ENCODE measurements at places on chromosomes 11 and 22.

DNA sequence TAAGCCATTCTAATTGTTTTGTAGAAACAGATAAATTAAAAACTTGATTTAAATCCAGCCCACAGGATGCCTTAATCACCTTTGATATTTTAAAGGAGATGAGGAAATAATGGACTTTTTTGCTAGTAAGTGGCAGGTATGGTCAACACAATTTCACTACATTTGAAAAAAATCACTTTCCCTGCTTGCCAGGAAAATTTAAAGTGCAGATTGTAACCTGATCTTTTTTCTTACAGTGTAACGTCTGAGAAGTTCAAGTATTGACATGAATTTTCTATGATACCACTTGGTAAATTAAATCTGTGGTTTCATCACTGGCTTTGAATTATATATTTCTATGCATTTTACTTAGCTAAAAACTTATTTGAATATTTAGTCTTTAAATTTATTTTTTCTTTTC lies 65.3 kb downstream of the ARHGEF12 start:
- no peak for DNase-seq

GRCh38 chr22:46036558-46037408 lies 59.8 kb upstream of the WNT7B start:
- DNase-seq, result peak; percentile 69

DNA sequence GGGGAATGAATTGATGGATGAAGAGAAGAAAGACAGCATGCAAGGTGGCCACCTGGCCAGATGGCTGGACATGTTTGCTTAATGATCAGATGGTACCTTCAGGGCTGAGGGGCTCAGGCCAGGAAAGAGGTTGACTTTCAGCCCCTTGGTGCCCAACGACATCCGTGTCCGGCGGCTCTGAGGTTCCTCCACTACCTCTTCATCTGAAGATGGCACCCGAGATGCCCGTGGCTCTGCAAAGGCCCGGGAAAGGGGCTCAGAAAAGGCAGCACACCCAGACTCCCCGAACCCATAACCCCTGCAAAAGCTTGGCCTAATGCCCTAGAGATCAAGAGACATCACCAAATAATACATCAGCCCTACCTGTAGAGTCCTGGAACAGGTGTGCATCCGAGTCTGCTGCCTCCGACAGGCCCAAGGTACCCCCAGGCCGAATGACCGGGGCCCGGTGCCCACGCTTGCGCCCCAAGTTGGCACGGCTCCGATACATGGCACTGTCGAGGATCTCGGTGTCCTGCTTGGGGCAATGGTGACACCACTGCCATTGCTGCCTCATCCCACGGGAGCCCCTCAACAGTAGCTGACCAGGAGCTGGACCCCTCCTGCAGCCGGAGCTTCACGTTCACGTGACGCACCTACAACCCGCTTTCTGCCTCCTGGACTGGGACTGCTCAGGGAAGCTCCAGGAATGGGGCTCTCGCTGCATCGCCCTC lies 22.9 kb downstream of the TNKS1BP1 start:
- DNase-seq, result no peak

- no peak for DNase-seq
Observed at GRCh38 chr11:65556470-65557279, 1.5 kb downstream of the LTBP3 start.

GRCh38 chr11:61890529-61891330 lies 615 bp downstream of the FADS3 start:
- peak; percentile 32 for DNase-seq

DNA sequence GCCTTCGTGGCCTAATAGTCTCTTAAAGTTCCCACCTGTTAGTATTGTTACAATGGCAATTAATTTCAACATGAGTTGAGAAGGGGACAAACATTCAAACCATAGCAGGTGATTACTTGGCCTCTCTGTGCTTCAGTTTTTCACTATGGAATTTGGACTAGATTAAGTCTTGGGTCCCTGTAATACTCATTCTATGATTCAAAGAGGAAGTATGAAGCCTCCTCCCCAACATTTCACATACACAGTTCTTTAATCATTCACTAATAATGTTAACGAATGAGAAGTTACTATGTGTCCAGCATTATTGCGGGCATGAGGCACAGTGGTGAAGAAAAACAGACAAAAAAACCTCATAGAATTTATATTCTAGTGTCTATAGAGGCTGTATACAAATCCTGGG lies 19.9 kb upstream of the USP47 start:
- no peak for DNase-seq

GRCh38 chr22:36337365-36338130 lies 50.2 kb downstream of the MYH9 start:
- DNase-seq, result no peak

- DNase-seq, result no peak
Observed at GRCh38 chr11:86639137-86639536, 33.3 kb downstream of the ME3 start.

- no peak for DNase-seq
Observed at GRCh38 chr11:7480113-7480512, 5.2 kb upstream of the OLFML1 start.

DNA sequence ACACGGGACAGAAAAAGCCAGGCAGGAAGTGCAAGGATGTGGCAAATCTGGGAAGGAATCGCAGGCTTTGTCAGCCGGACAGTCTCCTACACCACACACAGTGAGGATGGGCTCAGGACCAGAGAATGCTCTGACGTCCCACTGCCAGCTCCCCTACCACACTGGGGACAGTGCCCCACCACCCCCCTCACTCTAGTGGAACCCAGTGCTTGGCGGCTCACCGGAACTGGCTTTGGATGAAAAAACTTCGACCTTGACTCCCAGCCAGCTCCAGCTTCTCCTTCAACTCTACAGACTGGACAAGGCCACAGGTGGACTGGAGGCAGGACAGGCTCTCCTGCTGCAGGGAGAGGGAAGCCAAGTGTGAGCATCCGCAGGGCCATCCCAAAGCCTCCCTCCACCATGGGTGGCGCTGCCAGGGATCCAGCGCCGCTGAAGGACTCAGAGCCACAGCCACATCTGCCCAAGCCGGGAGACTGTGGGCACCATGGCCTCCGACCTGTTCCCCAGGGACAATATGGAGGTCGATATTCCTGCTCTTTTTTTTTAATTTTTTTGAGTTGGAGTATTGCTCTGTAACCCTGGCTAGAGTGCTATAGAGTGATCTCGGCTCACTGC lies 24.0 kb downstream of the SERHL2 start:
- DNase-seq, result no peak

DNA sequence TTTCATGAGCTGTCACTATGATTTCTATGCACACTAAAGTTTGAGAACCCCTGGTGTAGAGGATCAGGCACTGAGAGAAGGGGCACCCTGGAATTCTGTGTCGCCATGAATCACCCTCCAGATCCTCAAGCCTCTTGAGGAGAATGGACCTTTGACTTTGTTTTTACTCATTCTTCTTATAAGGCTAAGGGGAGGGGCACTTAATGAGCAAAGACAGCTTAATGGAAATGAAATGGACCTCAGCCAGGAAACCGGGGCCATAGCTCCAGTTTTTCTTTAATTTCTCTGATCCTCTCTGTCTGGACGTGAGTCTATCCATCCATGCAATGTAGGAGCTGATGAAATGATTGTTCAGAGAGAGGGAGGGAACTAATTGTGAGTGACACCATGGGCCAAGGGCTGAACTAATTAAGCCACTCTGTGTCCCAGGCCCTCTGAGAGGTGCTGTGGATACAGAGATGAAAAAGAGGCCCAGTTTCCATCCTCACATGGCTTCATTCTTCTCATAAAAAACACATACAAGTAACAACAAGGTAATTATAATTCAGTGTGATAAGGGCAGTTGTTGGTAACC lies 32.8 kb downstream of the OR2AT4 start:
- no peak for DNase-seq

DNA sequence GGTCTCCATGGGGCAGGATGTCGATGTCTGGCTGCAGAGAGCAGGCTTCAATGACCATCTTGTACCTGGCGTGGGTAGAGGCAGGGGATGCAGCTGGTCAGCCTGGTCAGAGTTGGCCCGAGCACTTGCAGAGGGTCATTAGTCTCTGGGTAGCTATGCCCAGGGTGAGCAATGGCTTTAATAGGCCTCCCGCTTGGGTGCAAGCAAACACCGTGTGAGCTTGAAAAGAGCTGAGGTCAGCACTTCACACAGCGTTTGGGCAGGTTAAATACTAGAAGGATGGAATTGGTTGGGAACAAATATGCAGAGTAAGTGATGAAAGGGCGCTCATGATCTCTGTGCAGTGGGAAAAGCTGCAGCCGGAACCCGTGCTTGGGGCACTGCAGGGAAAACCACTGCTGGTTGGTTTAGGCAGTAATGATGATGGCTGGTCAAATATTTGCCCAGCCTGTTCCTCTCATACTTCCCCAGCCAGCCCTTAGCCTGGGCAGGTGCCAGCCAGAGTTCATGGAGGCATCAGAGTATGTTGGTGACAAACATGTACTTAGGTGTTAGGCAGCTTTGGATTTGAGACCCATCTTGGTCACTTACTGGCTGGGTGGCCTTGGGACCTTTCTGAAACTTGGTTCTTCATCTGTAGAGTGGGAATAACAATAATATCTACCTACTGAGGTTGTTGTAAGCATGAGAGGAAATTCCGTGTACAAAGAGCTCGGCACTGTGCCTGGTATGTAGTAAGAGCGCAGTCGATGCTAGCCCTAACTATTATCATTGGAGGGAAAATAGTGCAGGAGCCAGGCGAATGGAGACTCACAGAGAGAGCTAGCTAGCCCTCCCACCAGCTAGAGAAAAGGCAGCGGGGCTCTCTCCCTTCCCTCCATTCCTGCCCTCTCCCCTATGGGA lies 25.2 kb upstream of the KCNJ11 start:
- no peak for DNase-seq

DNA sequence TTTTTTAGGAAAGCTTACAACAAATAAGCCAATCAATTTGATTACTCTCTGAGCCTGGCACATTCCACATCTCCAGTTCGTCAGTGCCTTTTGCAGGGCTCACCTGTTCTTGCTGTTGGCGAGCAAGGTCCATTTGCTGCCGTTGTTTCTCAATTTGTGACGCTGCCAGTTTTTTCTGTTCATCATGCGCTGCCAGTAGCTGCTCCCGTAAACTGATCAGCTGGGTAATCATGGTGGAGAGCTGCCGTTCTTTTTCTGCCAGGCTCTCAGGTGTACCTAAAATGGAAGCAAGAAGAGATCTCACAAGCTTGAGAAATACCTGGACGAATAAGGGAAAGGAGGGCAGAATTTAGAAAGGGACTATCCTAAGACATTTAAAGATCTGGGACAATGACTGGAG lies 169.7 kb downstream of the SOX6 start:
- no peak for DNase-seq

- DNase-seq, result no peak
Observed at GRCh38 chr22:40329466-40329865, 16.8 kb upstream of the ADSL start.

DNA sequence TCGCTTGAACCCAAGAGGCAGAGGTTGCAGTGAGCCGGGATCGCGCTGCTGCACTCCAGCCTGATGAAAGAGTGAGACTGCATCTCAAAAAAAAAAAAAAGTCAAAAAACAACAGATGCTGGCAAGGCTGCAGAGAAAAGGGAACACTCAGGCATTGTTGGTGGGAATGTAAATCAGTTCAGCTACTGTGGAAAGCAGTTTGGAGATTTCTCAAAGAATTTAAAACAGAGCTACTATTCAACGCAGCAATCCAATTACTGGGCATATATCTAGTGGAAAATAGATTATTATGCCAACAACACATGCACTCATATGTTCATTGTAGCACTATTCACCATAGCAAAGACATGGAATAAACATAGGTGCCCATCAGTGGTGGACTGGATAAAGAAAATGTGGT lies 89.7 kb downstream of the EFCAB6 start:
- DNase-seq, result no peak

GRCh38 chr11:131924457-131925201 lies 554.2 kb downstream of the NTM start:
- DNase-seq, result no peak

DNA sequence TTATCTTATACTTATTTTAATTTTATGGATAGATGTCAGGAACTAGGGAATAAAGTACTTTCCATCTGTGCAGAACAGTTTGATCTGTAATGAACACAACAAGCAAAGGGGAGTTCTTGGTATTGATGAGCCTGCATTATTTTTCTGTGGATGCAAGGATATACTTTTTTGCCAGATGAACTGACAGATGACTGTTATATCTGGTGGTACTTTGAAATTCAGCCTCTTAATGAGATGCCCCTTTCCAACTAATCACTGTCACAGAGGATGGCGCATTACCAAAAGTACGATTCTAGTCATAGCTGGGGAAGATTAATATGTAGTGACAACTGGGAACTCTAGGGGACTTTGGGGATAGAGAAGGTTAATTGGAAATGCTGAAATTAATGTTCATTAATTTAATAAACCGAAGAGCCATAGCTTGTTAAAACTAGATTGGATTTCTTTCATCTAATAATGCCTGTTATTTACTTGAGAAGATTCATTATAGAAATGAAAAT lies 603.4 kb upstream of the CNTN5 start:
- no peak for DNase-seq

- DNase-seq, result no peak
Observed at GRCh38 chr11:130787973-130788570, 128.2 kb downstream of the SNX19 start.

GRCh38 chr11:117009905-117010605 lies 88.2 kb downstream of the SIK3 start:
- DNase-seq, result no peak

DNA sequence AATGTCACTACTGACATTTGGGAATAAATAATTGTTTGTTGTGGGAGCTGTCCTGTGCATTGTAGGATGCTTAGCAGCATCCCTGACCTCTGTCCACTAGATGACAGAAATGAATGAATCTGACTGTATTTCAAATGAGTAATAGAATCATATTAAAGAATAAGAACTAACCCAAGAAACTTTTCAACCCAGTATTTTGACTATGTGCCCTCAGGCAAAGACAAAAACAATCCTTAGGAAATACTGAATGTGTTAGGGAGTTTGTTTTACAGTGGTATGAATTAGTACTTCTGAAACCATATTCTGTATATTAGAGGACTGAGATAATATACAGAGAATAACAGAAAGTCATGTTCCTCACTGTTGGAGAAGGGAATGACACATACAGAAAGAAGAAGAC lies 320.9 kb upstream of the PITPNB start:
- DNase-seq, result no peak

GRCh38 chr11:17630936-17631335 lies 83.9 kb downstream of the OTOG start:
- no peak for DNase-seq

GRCh38 chr11:18721561-18722292 lies 4.3 kb downstream of the IGSF22 start:
- DNase-seq, result peak; percentile 68

DNA sequence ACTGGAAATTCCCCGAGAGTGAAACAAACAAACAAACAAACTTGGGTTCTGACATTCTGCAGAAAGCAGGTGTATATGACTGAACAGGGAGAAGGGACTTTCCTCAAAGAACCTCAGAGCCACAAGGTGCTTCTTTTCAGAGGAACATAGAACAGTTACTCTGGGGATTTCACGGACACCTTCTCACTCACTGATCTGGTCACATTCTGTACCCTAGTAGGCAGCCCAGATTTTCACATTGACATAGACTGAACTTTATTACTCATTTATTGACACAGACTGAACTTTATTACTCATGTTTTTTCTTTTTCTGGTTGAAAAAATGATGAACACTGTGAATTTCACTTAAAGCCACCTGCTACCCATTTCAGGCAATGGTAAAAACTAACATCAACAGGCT lies 263.0 kb downstream of the OPCML start:
- DNase-seq, result no peak

- DNase-seq, result no peak
Observed at GRCh38 chr11:117295438-117296137, 4.4 kb downstream of the BACE1-AS start.

GRCh38 chr22:27583856-27584255 lies 217.7 kb downstream of the MN1 start:
- no peak for DNase-seq
